Daoy (cell line): ENCODE measurements at places on chromosomes 3 and 15.

DNA sequence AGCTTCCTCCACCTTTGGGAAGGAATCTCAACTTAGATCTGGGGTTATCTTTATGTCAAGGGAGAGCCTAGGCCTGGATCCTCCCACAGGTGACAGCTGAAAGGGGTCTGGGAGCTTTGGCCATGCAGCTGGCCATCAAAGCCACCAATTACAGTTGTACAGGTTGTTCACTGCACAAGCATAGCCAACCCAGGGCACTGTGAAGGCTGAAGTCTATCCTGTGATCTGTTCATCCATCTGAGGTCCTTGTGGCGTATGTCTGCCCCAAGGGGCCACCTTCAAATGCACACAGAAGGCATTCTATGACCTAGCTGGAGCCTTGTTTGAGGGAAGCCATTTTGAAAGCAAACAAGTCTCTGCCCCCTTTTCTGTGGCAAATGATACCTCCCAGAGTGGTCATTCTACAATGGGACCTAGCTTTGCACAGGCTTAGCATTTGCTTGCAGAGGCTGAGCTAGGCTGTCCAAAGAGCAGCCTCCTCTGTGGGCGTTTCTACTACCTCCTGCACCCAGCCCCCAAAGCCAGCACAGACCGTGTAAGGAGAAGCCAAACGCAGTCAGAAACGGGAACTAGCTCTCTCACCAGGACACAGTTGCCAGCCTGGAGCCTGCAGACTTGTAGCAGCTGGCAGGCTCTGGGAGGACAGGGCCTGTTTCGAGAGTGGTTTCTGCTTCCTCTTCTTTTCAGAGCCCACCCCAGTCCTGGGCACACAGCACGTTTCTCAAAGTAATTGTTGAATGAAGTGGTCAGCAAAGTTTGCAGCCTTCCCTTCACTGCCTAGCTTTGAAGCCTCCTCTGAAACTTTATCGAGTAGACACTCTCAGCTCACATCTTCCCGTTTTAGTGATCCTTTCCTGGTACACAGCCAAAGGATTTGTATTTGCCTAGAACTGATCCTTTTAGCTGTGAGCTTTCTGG, 157.3 kb upstream of the SMAD3 start:
- DNase-seq = no peak

DNA sequence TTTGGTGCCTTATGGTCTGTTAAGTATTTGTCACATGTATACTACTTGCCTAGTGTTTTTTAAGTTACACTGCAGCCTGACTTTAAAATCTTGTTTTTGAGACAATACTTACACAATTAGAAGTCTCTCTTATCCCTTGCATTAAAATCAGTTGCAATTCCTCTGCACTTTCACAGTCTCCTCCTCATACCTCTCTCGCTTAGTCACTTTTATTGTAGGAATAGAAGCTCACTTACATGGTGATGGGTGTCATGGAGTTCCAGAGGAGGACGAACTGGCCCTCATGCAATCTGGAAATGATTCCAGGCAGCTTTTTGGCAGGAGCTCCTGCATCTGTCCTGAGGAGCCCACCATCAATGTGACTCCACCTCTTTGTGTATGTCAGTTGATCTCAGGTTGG, 238.4 kb upstream of the TBC1D5 start:
- DNase-seq = no peak

- DNase-seq = peak; percentile 56
These were observed 74.7 kb downstream of the XXYLT1 start for GRCh38 chr3:195196266-195196665.

- no peak for DNase-seq
These were observed 78.1 kb downstream of the LSM3 start for GRCh38 chr3:14256561-14257342.

GRCh38 chr15:68548364-68548763, 30.4 kb upstream of the CORO2B start:
- no peak for DNase-seq

DNA sequence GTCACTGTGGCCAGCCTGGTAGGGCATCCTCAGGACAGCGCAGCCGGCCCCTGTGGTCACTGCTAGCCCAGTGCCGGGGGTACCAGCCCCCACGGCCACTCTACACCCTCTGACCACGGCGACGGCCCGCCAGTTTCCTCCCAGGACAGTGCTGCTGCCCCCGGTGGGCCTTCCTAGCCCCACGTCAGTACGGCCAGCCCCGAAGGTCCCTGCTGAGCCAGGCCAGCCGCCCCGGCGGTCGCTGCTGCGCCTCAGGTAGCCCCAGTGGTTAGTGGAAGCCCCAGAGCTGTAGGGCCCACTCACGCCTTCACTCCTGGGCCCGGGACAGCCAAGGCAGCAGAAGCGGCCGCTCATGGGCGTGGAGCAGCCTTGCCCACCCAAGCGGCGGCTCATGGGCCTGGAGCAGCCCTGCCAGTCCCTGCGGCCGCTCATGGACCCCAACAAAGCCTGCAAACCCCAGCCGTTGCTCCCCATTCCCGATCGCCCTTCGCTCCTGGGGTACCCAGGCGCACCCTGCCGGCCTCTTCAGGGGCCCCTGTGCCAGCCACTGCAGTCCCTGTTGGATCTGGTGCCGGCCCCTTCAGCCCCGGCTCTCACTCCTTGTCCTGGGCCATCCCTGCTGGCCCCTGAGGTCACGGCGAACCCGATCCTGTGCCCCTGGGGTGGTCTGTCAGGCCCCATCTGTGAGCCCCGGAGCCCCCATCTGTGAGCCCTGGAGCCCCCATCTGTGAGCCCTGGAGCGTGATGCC, 9.5 kb upstream of the ROPN1B start:
- no peak for DNase-seq

GRCh38 chr3:29279286-29279685, 1.6 kb upstream of the RBMS3 start:
- DNase-seq = no peak

DNA sequence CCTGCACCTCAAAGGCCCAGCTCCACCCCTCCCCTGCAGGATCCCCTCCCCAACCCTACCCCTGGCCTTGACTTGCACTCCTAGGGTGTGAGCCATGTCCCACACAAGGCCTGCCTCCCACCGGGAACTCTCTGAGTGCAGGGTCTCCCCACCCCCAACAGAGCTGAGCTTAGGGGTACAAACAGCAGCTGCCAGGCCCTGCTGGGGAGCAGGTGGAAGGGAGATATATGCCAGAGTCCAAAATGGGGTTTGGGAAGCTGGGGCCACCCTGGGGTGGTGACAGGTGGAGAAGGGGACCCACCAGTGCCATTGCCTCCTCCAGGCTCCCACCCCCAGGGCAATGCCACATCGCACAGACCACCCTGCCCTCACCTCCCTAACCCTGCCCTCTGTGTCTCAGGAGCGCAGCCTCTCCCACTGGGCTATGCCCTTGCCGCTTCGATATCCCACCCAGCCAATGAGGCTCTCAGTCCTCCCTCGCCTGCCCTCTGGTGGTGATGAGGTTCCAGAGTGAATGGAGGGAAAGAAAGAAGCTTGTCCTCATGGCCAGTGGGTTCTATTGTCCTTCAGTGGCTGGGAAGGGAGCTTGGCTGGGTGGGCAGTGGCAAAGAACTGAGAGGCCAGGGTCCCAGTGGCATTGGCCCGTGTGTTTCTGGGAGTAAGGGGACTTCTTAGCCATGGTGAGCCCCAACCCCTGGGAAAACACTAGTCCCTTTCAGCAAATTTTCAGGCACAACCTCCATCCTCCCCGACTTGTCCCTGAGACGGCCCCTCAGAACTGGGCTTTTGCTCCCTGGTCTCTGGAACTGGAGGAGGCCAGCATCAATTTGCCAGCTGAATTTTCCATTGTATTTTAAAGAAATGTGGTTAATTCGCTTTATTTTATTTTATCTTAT, 46.8 kb downstream of the CYP11A1 start:
- peak; percentile 69 for DNase-seq

GRCh38 chr3:14405360-14406238, 3.2 kb downstream of the SLC6A6 start:
- DNase-seq = no peak

DNA sequence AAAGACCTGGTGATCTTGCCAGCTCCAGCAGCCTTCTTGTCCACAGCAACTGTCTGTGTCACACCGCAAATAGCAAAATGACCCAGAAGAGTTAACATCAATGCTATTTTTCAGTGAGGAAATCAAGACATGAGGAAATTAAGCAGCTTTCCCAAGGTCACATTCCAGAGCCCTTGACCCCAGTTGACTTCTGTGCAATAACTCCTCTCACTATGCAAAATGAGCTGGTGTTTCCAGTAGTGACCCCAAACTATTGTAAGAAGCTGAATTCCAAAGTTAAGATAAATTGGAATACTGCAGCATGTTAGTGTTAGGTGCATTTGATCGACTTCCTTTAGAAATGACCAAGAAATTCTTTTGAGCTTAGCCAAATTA, 172.8 kb upstream of the SNTN start:
- DNase-seq = no peak

DNA sequence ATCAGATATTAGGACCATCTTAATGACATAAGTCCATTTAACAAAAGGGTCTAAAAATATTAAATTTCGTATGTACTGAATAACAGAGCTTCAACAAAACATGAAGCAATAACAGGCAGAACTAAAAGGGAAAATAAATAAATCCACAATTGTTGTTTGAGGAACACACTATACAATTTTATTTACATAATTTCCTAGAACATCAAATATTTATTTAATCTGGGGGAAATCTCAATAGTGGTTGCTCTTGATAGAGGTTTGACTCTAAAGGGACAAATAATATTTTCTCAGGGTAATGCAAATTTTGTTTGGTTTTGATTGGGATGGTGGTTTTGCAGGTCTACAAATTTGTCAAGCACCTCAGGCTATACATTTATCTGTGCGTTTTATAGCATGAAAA, 90.3 kb downstream of the BCHE start:
- no peak for DNase-seq

GRCh38 chr3:61679026-61679425, 117.7 kb downstream of the PTPRG start:
- no peak for DNase-seq

GRCh38 chr3:156416846-156417558, 137.9 kb downstream of the SSR3 start:
- DNase-seq = no peak

GRCh38 chr15:38576261-38576660, 11.6 kb upstream of the RASGRP1 start:
- DNase-seq = no peak

DNA sequence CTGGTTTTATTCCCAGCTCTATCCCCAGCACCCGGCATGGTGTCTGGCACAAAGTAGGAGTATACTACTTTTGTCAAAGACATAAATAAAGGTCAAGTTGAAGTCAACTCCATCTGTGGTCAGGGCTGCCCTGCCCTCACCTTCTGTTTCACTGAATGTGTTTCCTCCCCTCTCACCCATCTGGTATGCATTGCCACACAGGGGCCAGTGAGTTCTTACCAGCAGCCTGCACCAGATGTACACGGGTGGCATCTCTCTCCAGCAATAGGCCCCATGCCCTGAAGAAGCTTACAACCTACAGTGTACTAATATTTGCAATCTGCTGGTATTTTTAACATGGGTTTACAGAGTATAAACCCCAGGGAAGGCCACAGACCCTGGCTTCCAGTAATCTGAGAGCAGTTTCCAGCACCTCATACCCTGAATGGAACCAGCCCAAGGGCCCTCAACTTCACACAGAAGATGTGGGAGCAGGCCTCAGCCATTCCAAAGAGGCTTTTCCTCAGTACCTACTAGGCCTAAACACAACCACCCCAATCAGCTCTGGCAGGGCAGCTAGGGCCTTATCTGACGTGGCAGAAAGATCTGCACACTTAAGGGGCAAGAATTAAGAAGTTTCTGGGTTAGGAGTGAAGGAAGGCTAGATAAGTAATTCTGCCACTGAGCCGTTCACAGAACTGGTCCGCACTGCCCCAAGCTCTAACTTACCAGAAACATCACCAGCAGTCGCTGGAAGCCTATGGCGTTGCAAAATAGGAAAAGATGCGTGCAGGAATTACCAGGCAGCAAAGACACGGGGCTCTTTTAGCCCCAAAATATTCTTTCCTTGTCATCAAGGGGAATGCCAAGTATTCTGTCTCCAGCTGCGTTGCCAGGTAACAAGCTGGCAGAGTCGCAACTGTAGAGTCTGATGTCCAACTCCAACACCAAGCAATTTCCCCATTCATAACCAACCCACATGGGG, 2.1 kb downstream of the IDH2 start:
- DNase-seq = peak; percentile 57

GRCh38 chr3:16309558-16309957, 44.5 kb downstream of the OXNAD1 start:
- DNase-seq = peak; percentile 77

- DNase-seq = no peak
These were observed 160.5 kb upstream of the C2CD4B start for GRCh38 chr15:62325597-62325996.

GRCh38 chr15:45095661-45096060, 18.3 kb downstream of the DUOX2 start:
- DNase-seq = no peak
